ENCODE measurements at places on chromosomes 2 and 18. TPM values are rescaled to one million over a fixed set of nuclear protein-coding genes. Genes with fewer than 3 reads are reported as not detected.

Gene PSTPIP2
- total RNA-seq, result 16.7 TPM

Gene CCBE1
- total RNA-seq, result 0.59 TPM

Gene ZSWIM2
- not detected for total RNA-seq

Gene MATN3
- 3.0 TPM for total RNA-seq

Gene CLIP4
- 47.8 TPM for total RNA-seq

Gene IL36G
- total RNA-seq, result not detected

Gene KHK
- 0.59 TPM for total RNA-seq

Gene ELOA2
- not detected for total RNA-seq

Gene SNRPD1
- 7.7 TPM for total RNA-seq

Gene FOXI3
- not detected for total RNA-seq

Gene ZNF24
- 32.4 TPM for total RNA-seq

Gene ALPI
- total RNA-seq, result not detected

All from smooth muscle cell of the umbilical artery (primary cell).